CD4-positive, alpha-beta T cell (primary cell): ENCODE measurements at places on chromosomes 1 and 21.
A peak's percentile ranks its signal among the peaks of the same experiment; 100 is the strongest.

DNA sequence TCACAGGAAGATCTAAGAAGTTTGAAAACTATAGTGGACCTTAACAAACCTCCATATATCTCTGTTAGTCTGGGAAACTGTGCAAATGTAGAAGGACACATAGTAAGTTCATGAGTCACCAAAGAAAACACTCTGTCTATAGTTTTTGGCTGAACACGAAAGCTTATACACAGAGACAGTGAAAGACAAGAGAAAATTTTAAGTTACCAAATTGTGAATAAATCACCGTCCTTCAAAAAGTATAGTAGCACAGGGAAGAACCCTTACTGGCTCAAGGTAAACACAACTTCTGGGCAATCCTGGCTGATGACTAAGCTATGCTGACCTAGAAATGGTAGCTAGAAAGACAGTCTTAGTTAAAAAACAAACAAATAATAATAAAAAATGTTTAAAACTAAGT, 1057.9 kb downstream of the AMY1C start:
- no peaks in the 10 kb centered on the region for H3K36me3 ChIP-seq
- no peaks in the 10 kb centered on the region for H3K27me3 ChIP-seq
- H3K4me3 ChIP-seq, result no peak overlapping the region
- H3K27ac ChIP-seq, result no peak overlapping the region
- DNase-seq, result no peak

DNA sequence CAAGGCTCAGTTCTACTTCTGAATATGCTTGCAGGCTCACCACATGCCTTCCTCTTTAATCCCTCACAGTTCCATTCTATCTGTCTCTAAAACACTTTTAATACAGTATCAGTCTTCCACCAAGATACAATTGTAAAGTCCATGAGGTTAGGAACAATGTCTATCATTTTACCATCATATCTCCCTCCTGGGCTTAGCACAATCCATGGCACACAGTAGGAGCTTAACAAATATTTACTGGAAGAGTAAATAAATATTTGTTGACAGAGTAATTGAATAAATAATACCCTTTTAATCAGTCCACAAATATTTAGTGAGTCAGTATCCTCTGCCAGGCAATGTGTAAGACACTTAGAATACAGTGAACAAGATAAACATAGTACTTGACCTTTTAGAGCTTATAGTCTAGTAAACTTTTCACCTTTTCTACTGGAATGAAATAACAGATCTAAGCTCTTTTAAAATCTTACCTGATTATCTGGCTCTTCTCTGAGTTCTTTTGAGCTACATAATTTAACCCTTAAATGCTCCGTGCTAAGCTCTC, 12.7 kb upstream of the GADD45A start:
- no peaks in the 10 kb centered on the region for H3K36me3 ChIP-seq
- H3K4me1 ChIP-seq, result peaks cover 11% of the 10 kb centered on the region
- DNase-seq, result no peak
- H3K27me3 ChIP-seq, result no peaks in the 10 kb centered on the region

DNA sequence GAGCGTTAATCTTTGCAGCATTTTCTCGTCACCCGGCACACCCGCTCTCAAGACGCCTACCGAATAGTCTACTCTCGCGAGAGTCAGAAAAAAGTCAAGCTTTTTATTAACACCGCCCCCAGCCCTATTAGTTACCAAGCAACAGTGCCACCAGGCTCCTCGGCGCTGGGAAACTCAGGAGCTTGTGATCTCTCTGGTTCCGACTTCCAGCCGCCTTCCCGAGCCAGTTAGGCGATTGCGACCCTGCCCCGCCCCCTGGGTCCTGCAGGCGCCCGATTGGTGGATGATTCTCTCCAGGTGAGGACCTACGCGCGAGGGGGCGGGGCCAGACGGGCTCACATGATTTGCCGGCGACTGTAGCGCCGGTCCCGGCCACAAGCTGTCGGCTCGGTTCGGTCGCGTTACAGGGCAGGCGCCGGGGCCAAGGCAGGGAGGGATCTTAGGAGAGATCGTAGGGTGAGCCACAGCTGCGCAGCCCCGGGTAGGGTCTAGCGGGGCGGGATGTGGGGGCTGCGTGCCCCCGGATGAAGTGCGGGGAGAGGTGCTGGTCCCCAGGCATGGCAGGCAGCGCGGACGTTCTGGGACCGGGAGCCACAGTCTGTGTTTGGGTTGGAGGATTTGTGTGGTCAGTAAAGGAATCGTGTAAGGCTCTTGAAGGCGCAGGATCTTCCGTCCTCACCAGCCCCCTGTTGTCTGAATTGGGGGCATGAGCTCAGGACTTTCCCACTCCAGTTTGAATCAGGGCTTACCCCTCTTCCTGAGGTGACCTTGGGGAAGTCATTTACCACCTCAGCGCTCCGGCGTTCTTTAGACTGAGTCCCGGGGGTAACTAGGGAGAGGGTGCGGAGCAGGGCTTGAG, at the start of gene PFKFB2:
PFKFB2 (plus strand) TSS at position 365 of the 859 bp plus-strand sequence. CDS start 1,443 bp downstream, outside the sequence.
- peaks cover 14% of the 10 kb centered on the region for H3K36me3 ChIP-seq
- H3K27ac ChIP-seq, result peak within 1 kb of the TSS; percentile 24
- H3K4me1 ChIP-seq, result peaks cover 29% of the 10 kb centered on the region
- H3K4me3 ChIP-seq, result peak within 1 kb of the TSS; percentile 66
- peak; percentile 94 for DNase-seq

- H3K4me1 ChIP-seq, result no peaks in the 10 kb centered on the region
- DNase-seq, result no peak
- no peak overlapping the region for H3K27ac ChIP-seq
- no peak overlapping the region for H3K4me3 ChIP-seq
- H3K36me3 ChIP-seq, result no peaks in the 10 kb centered on the region
Observed at GRCh38 chr21:16353764-16354163, 624.0 kb downstream of the USP25 start.

- H3K27ac ChIP-seq, result no peak overlapping the region
- no peak overlapping the region for H3K4me3 ChIP-seq
- DNase-seq, result no peak
- no peaks in the 10 kb centered on the region for H3K4me1 ChIP-seq
- H3K36me3 ChIP-seq, result no peaks in the 10 kb centered on the region
Observed at GRCh38 chr1:208525417-208525816, 281.2 kb upstream of the PLXNA2 start.

- H3K4me1 ChIP-seq, result no peaks in the 10 kb centered on the region
- peaks cover 2% of the 10 kb centered on the region for H3K36me3 ChIP-seq
- no peak overlapping the region for H3K4me3 ChIP-seq
- DNase-seq, result no peak
- no peak overlapping the region for H3K27ac ChIP-seq
Observed at GRCh38 chr1:10185759-10186158, 24.6 kb upstream of the KIF1B start.

DNA sequence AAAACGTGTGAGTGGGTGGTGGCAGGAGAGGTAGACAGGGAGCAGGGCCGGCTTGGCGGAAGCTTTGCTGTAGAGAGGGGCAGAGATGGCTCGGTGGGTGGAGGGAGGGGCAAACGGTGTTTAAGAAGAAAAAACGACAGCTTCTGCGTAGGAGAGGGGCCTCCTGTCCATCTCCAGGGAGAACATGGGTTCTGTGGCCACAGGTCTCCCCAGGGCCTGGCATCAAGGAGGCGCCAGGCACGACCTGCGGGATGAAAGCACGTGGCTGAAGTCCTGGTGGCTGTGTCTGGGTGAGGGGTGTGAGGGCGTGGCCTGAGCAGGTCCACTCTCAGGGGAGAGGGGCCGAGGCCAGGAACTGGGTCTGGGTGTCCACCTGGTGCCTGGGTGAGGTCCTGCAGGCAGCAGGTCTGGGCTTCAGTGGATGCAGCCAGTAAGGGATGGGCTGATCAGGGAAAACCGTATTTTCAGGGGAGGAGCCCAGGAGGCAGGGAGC, 940 bp upstream of the PRKCZ start:
- no peaks in the 10 kb centered on the region for H3K36me3 ChIP-seq
- H3K27me3 ChIP-seq, result peaks cover 16% of the 10 kb centered on the region
- peak overlapping the region; percentile 90 for H3K4me3 ChIP-seq
- DNase-seq, result no peak

DNA sequence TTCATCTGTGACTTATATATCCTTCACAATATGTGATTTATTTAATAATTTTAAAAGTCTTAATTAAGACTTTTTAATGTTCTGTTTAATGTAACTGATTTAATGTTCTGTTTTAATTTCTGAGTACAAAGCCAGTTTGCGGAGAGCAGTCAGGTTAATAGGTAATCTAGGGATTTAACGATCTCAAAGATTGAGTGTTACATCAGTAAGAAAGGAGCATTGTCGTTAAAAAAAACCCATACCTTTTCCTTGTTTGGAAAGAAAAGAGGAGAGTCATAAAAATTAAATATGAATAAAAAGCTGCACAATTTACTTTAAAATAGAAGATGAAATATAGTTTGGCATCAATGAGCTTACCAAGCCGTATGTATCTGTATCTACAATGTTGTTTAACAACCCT, 621.4 kb downstream of the KIF26B start:
- no peaks in the 10 kb centered on the region for H3K36me3 ChIP-seq
- no peak overlapping the region for H3K27ac ChIP-seq
- no peaks in the 10 kb centered on the region for H3K27me3 ChIP-seq
- H3K4me3 ChIP-seq, result no peak overlapping the region
- no peak for DNase-seq

DNA sequence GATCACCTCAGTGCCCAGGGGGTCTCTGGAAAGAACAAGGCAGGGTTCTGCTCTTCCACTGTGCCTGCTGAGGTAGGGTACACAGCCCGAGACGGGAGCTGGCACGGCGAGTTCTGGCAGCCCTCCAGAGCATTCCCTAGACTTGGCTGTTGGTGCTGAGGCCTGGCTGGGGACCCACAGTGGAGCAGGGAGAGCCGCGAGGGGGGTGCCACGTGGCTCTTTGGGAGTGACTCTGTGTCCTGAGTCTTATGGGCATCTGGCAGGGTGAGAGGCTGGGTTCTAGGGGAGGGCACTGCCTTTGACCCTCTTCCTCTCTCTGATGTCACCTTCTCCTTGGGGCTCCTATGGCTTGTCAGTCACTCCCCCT, 336.4 kb downstream of the CAMTA1 start:
- H3K4me1 ChIP-seq, result no peaks in the 10 kb centered on the region
- no peaks in the 10 kb centered on the region for H3K36me3 ChIP-seq
- DNase-seq, result no peak
- no peak overlapping the region for H3K27ac ChIP-seq

DNA sequence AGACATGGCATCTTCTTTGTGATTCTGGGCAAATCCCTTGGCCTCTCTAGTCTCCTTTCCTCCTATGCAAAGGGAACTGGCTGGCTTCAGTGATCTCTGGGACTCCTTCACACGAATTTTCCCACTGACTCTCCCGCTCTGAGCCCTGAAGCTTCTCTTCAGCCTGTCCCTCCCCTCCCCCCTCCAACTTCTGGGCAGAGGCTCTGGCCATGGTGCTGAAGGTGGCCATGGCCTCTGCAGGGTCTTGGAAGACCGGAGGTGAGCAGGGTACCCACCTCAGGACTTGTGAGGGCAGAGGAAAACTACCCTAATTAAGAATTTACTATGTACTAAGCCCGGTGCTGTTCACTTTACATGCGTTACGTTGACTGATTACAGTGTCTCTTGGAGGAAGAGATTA, 29.4 kb upstream of the POU3F1 start:
- no peak for DNase-seq
- H3K36me3 ChIP-seq, result no peaks in the 10 kb centered on the region
- no peaks in the 10 kb centered on the region for H3K27me3 ChIP-seq
- no peak overlapping the region for H3K4me3 ChIP-seq

- no peaks in the 10 kb centered on the region for H3K4me1 ChIP-seq
- H3K27ac ChIP-seq, result no peak overlapping the region
- DNase-seq, result no peak
- H3K27me3 ChIP-seq, result no peaks in the 10 kb centered on the region
- no peak overlapping the region for H3K4me3 ChIP-seq
Observed at GRCh38 chr1:89502895-89503294, 21.7 kb upstream of the LRRC8B start.

DNA sequence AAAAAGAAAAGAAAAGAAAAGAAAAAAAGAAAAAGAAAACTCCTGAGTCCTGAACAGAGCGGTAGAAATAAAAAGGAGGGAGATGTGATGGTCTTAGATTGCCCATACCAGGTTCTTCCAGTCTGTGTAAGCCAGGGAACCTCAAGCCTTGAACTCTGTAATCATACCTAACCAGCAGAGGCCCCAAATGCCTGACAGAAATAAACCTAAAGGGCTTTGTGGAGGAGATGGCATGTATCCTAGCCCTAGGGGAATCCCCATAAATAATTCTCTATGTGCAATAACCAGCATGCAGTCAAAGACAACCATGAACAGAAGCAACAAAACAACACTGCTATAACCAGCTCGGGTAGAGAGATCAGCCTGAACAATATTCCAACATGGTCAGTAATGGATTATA, 40.4 kb downstream of the USP48 start:
- H3K4me3 ChIP-seq, result no peak overlapping the region
- no peaks in the 10 kb centered on the region for H3K27me3 ChIP-seq
- no peak overlapping the region for H3K27ac ChIP-seq
- no peaks in the 10 kb centered on the region for H3K4me1 ChIP-seq
- H3K36me3 ChIP-seq, result peaks cover 36% of the 10 kb centered on the region

DNA sequence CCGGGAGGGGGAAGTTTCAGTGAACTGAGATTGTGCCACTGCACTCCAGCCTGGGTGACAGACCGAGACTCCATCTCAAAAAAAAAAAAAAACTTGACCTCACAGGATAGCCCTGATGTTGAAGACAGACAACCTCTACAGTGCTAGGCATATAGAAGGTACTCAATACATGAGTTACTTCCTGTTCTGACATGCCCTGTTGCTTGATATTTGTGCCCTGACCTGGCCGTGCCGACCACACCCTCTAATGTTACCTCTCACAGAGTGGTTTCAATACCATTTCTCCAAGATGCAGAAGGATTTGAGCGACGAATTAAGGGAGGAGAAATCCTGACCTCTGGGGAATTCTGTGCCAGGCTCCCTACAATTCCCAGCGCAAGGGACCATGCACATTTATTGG, 5.2 kb downstream of the PTAFR start:
- H3K4me1 ChIP-seq, result peaks cover 46% of the 10 kb centered on the region
- no peak overlapping the region for H3K27ac ChIP-seq
- no peak for DNase-seq
- no peak overlapping the region for H3K4me3 ChIP-seq
- no peaks in the 10 kb centered on the region for H3K36me3 ChIP-seq

DNA sequence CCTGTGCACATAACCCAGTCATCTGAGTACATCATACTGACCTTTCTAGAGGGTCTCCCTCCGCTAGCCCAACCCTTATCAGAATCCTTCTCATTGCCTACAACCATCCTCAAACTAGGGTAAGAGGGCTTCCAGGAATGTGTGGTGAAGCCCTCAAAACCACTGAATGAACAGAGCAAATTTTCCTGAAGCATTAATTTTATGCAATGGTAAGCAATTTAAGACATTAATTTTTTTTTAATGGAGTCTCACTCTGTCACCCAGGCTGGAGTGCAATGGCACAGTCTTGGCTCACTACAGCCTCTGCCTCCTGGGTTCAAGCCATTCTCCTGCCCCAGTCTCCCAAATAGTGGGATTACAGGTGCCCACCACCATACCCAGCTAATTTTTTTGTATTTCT, 86.1 kb upstream of the ZNF281 start:
- no peak overlapping the region for H3K27ac ChIP-seq
- peaks cover 4% of the 10 kb centered on the region for H3K27me3 ChIP-seq
- no peaks in the 10 kb centered on the region for H3K36me3 ChIP-seq
- H3K4me3 ChIP-seq, result no peak overlapping the region
- no peaks in the 10 kb centered on the region for H3K4me1 ChIP-seq

DNA sequence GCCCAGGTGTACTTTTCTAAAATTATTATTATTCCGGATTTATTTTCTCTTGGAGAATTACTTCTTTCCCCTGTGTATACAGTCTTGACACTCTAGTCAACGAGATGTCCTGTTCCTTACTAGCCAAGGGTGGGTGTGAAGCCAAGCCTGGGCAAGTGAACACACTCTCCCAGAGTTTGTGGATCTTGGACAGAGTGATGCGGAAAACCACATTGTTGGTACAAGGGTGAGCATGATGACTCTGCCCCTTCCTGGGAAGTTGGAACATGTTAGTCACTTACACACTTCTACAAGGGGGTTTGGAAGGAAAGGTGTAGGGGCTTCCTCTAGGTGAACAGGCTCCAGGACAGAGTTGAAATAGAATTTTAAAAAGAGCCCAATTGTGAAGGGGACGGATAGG, 20.0 kb upstream of the RD3 start:
- no peak for DNase-seq
- H3K4me1 ChIP-seq, result peaks cover 20% of the 10 kb centered on the region
- H3K4me3 ChIP-seq, result no peak overlapping the region
